Natural killer cell (primary cell): ENCODE measurements at places on chromosomes 5 and 9.

DNA sequence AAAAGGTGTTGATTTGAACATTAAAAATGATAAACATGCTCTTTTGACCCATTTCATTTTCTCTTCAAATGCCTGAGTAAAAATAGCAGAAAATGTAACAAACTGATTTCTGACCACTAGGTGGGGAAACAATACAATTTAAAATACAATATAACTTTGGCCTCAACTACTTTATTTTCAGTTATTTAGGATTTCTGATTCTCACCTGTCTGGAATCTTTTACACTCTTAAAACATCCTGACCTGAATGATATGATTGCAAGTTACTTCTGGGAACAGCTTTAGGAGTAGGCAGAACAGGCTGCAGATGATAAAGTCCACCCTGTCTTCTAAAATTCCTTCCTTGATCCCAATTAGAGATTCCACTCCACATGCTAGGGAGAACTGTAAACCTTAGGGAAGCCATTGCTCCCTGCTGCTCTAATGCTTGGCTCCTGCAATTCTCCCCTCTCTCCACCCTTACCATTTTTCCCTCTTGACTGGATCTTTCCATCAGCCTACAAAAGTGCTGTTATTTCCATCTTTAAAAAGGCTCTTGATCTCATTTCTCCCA is 70.3 kb downstream of the FYB1 start:
- peak; percentile 75 for DNase-seq

DNA sequence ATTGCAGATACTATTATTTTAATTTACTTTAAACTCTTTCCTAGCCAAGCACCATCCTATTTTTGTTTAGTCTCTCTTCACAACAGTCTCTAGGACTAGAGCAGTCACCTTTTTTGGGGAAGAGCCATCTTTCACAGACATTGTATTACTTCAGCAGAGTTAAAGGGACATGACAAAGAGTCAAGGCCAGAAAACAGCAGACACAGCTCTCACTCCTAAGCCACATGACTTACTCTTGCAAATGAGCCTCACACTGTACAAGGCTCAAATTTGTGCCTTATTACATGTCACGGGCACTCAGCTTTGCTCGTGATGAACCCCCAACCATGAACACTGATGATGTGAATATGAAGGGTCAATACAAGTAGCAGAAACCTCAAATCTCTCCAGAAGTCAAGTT is 104.3 kb downstream of the ZNF608 start:
- no peak for DNase-seq

DNA sequence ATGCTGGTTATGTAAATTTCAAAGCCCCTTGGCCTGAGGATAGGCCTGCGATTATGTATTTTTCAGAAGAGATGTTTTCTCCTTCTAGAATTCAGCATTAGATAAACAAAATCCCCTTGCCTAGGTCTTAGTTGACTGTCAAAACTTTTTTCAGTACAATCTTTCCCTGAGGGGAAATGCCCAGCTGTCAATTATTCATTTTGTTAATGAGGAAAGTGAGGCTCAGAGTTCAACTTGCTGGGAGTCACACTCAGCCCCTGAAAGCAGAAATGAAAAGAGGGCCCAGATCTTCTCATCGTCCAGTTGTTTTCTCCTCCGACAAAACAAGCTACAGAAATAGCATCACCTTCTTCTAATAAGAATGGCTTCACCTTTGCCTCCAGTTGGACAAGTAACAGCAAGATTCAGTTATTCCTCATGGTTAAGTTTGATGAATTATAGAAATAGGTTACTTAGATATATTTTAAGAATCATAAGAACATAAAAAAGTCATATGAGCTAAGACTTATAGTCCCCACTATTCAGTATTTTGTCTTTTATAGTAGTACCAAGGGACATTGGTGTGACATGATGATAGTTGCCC is 627.1 kb upstream of the WWC1 start:
- DNase-seq = no peak

DNA sequence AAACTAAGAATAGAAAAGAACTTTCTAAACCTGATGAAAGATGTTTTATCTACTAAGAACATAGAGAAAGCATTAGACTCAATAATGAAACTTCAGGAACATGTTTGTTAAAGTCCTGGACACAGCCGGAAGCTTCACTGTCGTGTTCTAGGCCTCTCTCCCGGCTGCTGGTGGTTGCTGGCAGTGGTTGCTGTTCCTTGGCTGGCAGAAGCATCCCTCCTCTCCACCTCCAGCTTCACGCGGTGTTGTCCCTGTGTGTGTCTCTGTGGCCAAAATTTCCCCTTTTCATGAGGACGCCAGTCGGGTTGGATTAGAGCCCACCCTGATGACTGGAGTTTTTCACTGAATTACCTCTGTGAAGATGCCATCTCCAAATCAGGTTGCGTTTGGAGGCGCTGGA is 6.5 kb upstream of the MED10 start:
- no peak for DNase-seq

DNA sequence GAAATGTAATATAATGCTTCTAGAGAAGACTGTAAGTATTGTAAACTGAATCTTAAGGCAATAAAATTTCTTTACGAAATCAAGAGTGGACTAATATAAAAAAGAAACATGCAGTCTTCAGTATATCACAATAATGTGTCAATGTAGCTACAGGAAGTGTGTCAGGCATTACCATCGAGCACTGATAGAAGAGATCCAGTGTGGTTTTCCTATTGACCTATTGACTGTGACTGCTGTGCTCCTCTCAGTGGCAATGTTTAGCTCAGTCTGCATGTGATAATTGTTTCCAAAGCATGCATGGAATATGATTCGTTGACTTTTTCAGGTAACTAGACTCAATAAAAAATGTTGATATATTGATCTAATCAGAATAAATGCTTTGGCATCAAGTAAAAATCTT is 20.3 kb upstream of the PCSK1 start:
- DNase-seq = no peak

- no peak for DNase-seq
Measured at GRCh38 chr5:82150559-82150958, 127.6 kb downstream of the RPS23 start.

- peak; percentile 29 for DNase-seq
Measured at GRCh38 chr5:14257995-14258403, 114.9 kb downstream of the TRIO start.
